ENCODE measurements at places on chromosomes 6 and 20. TPM values are rescaled to one million over a fixed set of nuclear protein-coding genes. Genes with fewer than 3 reads are reported as not detected.

GRCh38 chr6:118768904-118769325 is 117.5 kb upstream of the CEP85L start:
- no peak for DNase-seq

DNA sequence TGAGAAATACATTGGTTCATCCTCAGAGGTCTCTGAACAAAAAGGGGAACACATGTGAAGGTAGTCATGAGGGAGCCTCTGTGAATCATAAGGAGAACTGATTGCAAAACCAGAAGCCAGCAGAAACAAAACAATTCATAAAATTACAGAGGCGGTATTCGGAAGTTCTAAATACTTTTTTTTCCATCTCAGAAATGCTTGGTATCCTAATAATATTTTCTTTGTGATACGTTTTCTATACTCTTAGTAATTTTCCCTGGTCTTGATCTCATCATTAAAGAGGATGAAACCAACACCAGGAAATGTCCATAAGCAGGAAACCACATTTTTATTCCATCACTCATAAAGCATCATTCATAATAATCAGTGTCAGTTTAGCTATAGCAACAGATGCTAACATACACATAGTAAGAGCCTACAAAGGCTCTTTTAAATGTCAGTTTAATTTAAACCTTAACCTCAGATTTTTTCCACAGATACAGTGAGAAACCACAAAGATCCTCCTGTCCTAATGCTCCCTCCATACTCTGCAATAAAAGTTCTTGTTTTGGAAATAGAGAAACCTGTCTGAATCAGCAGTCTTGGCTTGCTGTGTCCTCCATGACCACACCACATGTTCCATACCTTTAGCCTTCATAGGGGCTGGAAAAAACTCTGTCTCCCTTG is 29.2 kb downstream of the SGK1 start:
- no peak for DNase-seq

GRCh38 chr6:17269840-17270239 is 11.3 kb upstream of the RBM24 start:
- DNase-seq: no peak

GRCh38 chr6:38603966-38604365 is 35.8 kb downstream of the BTBD9 start:
- DNase-seq: no peak

GRCh38 chr6:6699741-6700367 is 111.3 kb downstream of the LY86 start:
- DNase-seq: peak; percentile 53

- no peak for DNase-seq
These were observed 150.2 kb downstream of the LRFN2 start for GRCh38 chr6:40436685-40437604.

GRCh38 chr6:79193971-79194370 is 40.5 kb downstream of the HMGN3 start:
- DNase-seq: no peak

- DNase-seq: no peak
These were observed 4.3 kb upstream of the BTN3A2 start for GRCh38 chr6:26360451-26361416.

GRCh38 chr20:11921321-11921720 is 3.6 kb downstream of the BTBD3 start:
- no peak for DNase-seq

DNA sequence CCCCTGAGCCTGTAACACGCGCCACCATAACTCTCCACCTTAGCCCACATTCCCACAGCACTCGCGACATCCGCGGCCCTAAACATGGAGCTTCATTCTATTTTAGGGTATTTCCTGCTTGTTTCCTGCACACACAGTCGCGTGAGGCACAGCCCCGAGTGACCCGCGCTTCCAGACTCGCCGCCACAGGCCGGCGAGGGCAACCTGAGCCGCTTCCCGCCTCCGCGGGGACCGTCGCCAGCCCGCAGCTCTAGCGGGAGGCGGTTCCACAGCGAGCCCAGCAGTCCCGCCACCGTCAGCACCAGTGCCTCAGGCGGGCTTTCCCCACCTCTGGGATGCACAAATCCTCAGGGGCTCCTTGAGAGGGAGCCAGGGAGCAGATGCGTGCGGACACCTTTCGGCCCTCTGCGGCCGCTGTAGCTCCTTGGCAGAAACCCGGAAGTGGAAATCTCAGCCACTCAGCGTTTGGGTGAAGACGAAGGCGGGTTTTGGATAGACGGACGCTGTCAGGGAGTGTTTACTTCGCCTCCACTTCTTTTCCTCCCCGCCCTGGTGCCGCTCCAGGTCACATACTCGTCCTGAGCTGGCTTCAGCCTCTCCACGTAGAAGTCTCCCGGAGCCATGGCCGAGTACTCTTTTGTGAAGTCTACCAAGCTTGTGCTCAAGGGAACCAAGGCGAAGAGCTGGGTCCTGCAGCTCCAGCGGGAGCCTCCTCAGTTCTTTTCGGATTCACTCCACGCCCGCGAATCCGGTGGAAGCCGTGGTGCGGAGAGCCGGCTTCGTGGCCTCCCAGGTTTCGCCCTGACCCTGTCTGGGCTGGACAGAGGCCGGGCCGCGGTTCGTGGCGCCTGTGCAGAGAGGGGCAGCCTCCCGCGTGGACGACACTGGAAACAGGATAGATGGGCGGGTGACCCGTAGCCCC is 2177.4 kb upstream of the DEFB115 start:
- DNase-seq: peak; percentile 60

GRCh38 chr6:63963769-63964315 is 328.2 kb downstream of the PHF3 start:
- DNase-seq: no peak

GRCh38 chr20:45343532-45344167 is 4.6 kb downstream of the SDC4 start:
- DNase-seq: no peak

DNA sequence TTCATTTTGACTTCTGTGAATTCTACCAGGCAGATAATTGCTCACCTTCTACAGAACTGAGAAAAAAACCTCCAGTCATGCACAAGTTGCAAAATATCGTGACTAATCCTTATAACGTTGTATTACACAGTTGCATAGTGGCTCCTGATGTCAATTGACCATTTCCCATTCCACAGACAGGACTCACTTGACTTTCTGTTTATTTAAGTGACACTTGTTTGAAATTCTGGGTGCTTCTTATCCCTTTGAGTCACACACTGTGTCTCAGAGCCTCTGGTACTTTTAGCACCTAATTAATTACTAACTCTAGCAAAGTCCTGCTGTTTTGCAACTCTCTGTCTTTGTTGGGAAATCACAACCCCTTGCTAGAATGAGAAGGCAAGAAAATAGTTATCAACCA is 16.2 kb upstream of the RSPO3 start:
- no peak for DNase-seq

- DNase-seq: no peak
These were observed 85.7 kb upstream of the TAB2 start for GRCh38 chr6:149231778-149232177.

The SLC22A16 gene
- 0.11 TPM for total RNA-seq

The OR2J3 gene
- not detected for total RNA-seq

The GNAS-AS1 gene
- not detected for total RNA-seq

The C6orf58 gene
- total RNA-seq: not detected

The OR2H1 gene
- not detected for total RNA-seq

The HLA-DRB5 gene
- total RNA-seq: 2.0 TPM

The FAM209A gene
- not detected for total RNA-seq

The PGM3 gene
- total RNA-seq: 23.5 TPM

The ADGRB3 gene
- total RNA-seq: 0.18 TPM

The DLL1 gene
- total RNA-seq: 2.8 TPM
